ENCODE measurements at places on chromosomes 13 and 19.
A peak's percentile ranks its signal among the peaks of the same experiment; 100 is the strongest.

GRCh38 chr19:8416796-8417195, 3.7 kb downstream of the MARCHF2 start:
- DNase-seq: no peak

- DNase-seq: no peak
These were observed 17.8 kb downstream of the HNRNPM start for GRCh38 chr19:8462571-8462970.

DNA sequence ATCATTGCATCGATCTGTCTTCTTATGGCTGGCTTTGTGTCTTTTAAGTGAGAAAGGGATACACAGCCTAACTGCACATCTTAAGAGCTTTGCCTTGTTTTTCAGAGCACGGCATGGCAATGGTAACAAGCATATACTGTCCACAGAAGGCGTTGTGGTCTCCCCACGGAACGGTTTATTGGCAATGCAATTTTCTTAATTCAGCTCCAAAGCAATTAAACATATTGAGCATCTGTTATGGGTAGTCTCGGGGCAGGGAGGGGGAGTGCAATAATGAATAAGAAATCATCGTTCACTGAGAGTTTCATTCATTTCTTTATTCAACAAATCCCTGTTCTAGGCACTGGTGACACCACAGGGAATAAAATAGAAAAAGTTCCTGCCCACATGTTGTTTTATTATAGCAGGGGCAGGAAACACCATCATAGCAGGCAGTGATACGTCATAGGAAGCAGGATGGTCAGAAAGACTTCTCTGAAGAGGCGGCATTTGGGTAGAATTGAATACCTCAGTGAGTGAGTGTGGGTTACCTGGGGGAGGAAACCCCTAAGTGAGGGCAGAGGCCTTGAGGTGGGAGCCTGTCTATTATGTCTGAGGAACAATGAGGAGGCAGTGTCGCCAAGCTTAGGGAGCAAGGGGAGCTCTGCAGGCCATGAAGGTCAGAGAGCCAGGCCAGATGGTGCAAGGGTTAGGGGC, 185.7 kb upstream of the KL start:
- no peak for DNase-seq

GRCh38 chr13:108575430-108575829, 54.0 kb upstream of the MYO16 start:
- DNase-seq: no peak

GRCh38 chr13:35349673-35350278, 126.7 kb downstream of the MAB21L1 start:
- no peak for DNase-seq

GRCh38 chr19:2332341-2333026, 4.0 kb downstream of the SPPL2B start:
- DNase-seq: no peak

DNA sequence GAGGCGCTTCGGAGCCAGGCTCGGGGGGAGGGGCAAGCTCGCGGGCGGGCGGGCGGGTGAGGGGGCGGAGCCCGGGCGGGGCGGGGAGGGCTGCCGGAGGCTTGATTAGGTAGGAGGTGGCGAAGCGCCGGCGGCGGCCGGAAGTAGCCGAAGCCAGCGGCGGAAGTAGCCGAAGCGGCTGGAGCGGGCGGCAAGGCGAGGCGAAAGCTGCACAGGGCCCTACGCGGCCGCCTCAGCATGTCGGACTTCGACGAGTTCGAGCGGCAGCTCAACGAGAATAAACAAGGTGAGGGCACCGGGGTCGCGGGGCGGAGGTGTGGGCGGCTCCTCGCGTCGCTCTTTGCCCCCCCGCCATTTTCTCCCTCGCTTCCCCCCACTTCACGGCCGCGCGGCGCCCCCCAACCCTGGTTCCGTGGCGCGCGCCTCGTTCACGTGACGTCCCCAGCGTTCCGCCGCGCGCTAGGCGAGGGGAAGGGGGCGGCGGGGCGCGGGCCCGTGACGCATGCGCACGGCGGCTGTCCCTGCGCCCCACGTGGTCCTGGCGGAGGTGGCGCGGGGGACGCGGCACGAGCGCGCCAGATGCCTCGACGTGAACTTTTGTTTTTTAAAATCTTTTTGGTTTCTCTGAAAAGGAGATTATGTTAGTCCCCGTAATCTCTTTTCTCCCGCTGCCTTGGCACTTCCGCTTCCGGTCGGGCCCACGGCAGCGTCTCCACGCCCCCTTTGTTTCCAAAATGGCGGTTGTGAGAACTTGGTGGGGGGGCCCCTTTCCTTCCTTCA, at the start of gene U2AF2:
TSS of gene U2AF2 (plus strand) at position 168 of the 780 bp plus-strand sequence. CDS start at position 238, 70 bp downstream.
- peak; percentile 96 for DNase-seq
